Hematopoietic multipotent progenitor cell treated with erythropoietin and hydrocortisone succinate and interleukin-3 and kit ligand, for 8 days (in vitro differentiated cells): ENCODE measurements at places on chromosomes 1 and 21.

DNA sequence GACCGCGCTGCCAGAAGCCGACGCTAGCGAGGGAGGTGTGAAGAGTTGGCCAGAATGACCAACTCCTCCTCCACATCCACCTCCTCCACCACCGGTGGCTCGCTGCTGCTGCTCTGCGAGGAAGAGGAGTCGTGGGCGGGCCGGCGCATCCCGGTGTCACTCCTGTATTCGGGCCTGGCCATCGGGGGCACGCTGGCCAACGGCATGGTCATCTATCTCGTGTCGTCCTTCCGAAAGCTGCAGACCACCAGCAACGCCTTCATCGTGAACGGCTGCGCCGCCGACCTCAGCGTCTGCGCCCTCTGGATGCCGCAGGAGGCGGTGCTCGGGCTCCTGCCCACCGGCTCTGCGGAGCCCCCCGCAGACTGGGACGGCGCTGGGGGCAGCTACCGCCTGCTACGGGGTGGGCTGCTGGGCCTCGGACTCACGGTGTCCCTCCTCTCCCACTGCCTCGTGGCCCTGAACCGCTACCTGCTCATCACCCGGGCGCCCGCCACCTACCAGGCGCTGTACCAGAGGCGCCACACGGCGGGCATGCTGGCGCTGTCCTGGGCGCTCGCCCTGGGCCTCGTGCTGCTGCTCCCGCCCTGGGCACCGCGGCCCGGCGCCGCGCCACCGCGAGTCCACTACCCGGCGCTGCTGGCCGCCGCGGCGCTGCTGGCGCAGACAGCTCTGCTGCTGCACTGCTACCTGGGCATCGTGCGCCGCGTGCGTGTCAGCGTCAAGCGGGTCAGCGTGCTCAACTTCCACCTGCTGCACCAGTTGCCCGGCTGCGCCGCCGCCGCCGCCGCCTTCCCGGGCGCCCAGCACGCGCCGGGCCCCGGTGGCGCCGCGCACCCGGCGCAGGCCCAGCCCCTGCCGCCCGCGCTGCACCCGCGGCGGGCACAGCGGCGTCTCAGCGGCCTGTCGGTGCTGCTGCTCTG lies 1.2 kb downstream of the GPR88 start:
- peak; percentile 28 for DNase-seq

- DNase-seq: no peak
These were observed 21.5 kb downstream of the PDPN start for GRCh38 chr1:13605159-13605558.

DNA sequence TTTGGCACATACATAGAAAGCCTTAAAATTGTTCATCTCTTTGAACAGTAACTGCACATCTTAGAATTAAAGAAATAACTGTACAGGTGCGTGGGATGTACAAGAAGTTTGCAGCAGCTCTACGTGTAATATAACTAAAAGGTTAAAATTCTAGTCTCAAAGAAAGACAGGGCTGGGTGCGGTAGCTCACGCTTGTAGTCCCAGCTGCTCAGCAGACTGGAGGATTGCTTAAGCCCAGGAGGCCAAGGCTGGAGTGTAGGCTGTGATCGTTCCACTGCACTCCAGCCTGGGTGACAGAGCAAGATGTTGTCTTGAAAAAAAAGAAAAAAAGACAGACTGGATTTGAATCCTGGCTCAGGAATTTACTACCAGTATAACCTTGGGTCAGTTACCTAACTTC lies 13.4 kb downstream of the PARP1 start:
- DNase-seq: no peak

GRCh38 chr1:2847086-2847985 lies 45.8 kb upstream of the TTC34 start:
- no peak for DNase-seq

- DNase-seq: no peak
These were observed 101.2 kb upstream of the CD55 start for GRCh38 chr1:207219979-207220889.

- no peak for DNase-seq
These were observed 12.3 kb downstream of the NES start for GRCh38 chr1:156664767-156665411.

DNA sequence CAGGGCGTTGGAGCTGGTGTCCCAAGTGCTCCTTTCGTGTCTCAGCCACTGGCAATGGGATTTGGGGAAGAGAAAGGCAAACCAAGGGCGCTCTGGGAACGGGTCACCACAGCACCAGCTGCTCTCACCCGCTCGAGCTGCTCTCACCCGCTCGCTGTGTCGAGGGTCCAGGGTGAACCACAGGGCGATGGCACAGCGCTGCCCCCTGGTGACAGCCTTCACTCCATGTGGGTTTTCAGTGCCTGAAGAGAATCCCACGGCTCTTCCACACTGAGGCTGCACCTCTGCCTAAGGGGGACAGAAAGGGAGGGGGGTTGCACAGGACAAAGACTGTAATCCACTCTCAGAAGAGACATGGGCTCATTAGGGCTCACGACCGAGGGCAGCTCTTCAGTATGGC lies 7.1 kb upstream of the CLDN19 start:
- DNase-seq: peak; percentile 33
